ENCODE measurements at places on chromosomes 6 and 20. TPM values are rescaled to one million over a fixed set of nuclear protein-coding genes. Genes with fewer than 3 reads are reported as not detected.
A peak's percentile ranks its signal among the peaks of the same experiment; 100 is the strongest.

GRCh38 chr6:129542705-129543104, 167.3 kb downstream of the ARHGAP18 start:
- no peaks in the 10 kb centered on the region for H3K4me1 ChIP-seq
- H3K4me3 ChIP-seq = no peak overlapping the region
- no peak overlapping the region for H3K27ac ChIP-seq
- H3K36me3 ChIP-seq = no peaks in the 10 kb centered on the region
- H3K27me3 ChIP-seq = no peaks in the 10 kb centered on the region

SLC35D3 gene
- not detected for total RNA-seq

DNA sequence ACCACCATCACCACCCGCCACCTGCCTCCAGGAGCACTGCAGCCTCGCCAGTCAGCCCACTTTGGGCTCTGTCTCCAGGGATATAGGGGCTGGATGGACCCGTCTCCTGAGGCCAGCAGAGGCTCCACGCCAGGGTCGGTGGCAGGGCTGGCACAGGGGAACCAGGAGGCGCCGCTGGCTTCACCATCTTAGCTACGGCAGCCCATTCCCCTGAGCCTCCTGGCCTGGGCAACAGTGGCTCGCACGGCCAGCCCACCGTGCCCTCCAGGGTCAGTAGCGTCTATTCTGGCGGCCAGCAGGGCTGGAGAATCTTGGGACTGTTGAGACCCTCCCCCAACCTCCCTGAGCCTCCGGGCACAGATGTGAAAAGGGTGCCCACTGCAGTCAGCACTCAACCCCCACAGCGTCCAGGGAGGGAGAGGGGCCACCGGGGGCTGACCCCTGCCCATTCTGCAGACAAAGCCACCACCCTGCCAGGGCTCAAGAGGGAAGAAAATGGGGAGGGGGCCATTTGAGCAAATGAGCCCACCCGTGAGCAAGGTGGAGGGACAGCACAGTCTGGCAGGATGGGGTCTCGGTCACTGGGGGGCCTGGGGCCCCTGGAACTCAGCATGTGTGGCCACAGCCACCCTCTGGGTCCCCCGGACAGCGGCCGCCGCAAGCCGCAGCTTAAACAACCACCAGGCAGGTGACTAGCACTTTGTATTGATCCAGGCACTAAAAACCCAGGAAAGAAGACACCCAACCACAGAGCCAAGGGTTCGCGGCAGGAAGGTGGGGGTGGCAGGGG, 28.7 kb downstream of the KCNQ2 start:
- no peak overlapping the region for H3K27ac ChIP-seq
- peaks cover 10% of the 10 kb centered on the region for H3K27me3 ChIP-seq
- peaks cover 16% of the 10 kb centered on the region for H3K4me1 ChIP-seq
- no peak overlapping the region for H3K4me3 ChIP-seq

RRAGD gene
- total RNA-seq = 1.3 TPM

GRCh38 chr6:45185403-45186251, 142.5 kb upstream of the RUNX2 start:
- H3K4me3 ChIP-seq = no peak overlapping the region
- no peaks in the 10 kb centered on the region for H3K27me3 ChIP-seq
- H3K36me3 ChIP-seq = peaks cover 3% of the 10 kb centered on the region
- peaks cover 24% of the 10 kb centered on the region for H3K4me1 ChIP-seq
- peak; percentile 43 for DNase-seq

RAMACL gene
- total RNA-seq = 0.29 TPM

- H3K36me3 ChIP-seq = peaks cover 3% of the 10 kb centered on the region
- no peak for DNase-seq
- H3K4me3 ChIP-seq = no peak overlapping the region
- peaks cover 5% of the 10 kb centered on the region for H3K27me3 ChIP-seq
- H3K27ac ChIP-seq = no peak overlapping the region
Measured at GRCh38 chr20:51341581-51341980, 200.9 kb downstream of the NFATC2 start.

GRCh38 chr6:9537381-9537780, 877.5 kb downstream of the TFAP2A start:
- H3K4me3 ChIP-seq = no peak overlapping the region
- DNase-seq = no peak
- H3K27me3 ChIP-seq = no peaks in the 10 kb centered on the region
- H3K4me1 ChIP-seq = no peaks in the 10 kb centered on the region
- H3K27ac ChIP-seq = no peak overlapping the region

GRCh38 chr6:7425808-7426190, 36.2 kb downstream of the RIOK1 start:
- no peak for DNase-seq
- no peaks in the 10 kb centered on the region for H3K27me3 ChIP-seq
- H3K4me3 ChIP-seq = no peak overlapping the region
- no peak overlapping the region for H3K27ac ChIP-seq
- H3K4me1 ChIP-seq = no peaks in the 10 kb centered on the region
- H3K36me3 ChIP-seq = no peaks in the 10 kb centered on the region

- H3K27me3 ChIP-seq = no peaks in the 10 kb centered on the region
- H3K27ac ChIP-seq = peak overlapping the region; percentile 53
- H3K36me3 ChIP-seq = peaks cover 2% of the 10 kb centered on the region
- H3K4me3 ChIP-seq = no peak overlapping the region
- H3K4me1 ChIP-seq = peaks cover 34% of the 10 kb centered on the region
Measured at GRCh38 chr6:129713806-129714333, 3.9 kb upstream of the ARHGAP18 start.

DNA sequence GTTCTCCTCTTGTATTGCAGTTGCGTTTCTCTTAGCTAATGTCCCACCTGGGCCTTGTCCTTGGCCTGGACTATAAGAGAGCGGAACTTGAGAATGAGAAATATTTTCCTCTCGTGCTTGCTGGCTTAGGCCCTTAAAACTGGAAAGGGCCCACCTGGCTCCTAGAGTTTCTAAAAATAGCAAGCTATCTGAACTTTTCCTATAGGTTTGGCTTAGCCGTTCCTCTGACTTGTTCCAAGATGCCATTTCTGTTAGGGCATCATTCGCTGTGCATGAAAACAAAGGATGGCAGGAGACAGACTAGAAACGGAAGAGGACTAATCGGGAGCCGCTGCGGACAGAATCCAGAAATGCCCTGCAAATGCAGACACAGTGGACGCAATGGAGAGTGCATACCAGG, 4.5 kb downstream of the RIPOR3 start:
- H3K27me3 ChIP-seq = peaks cover 34% of the 10 kb centered on the region
- DNase-seq = no peak
- no peaks in the 10 kb centered on the region for H3K36me3 ChIP-seq

GRCh38 chr6:84766799-84767525, 2.6 kb upstream of the TBX18 start:
- peak overlapping the region; percentile 61 for H3K27ac ChIP-seq
- H3K27me3 ChIP-seq = peaks cover 83% of the 10 kb centered on the region
- no peak overlapping the region for H3K4me3 ChIP-seq
- H3K36me3 ChIP-seq = peaks cover 3% of the 10 kb centered on the region
- H3K4me1 ChIP-seq = peaks cover 3% of the 10 kb centered on the region
- DNase-seq = no peak

GRCh38 chr20:59402681-59403080, 102.3 kb downstream of the EDN3 start:
- no peak for DNase-seq
- no peaks in the 10 kb centered on the region for H3K4me1 ChIP-seq
- peaks cover 30% of the 10 kb centered on the region for H3K27me3 ChIP-seq
- no peak overlapping the region for H3K4me3 ChIP-seq

- H3K27ac ChIP-seq = no peak overlapping the region
- H3K27me3 ChIP-seq = no peaks in the 10 kb centered on the region
- no peak overlapping the region for H3K4me3 ChIP-seq
- H3K36me3 ChIP-seq = no peaks in the 10 kb centered on the region
Measured at GRCh38 chr20:15799871-15800270, 773.4 kb downstream of the KIF16B start.

- peak overlapping the region; percentile 91 for H3K27ac ChIP-seq
- H3K27me3 ChIP-seq = no peaks in the 10 kb centered on the region
- peaks cover 14% of the 10 kb centered on the region for H3K36me3 ChIP-seq
- H3K4me3 ChIP-seq = peak overlapping the region; percentile 15
Measured at GRCh38 chr6:11413117-11413687, 124.3 kb upstream of the TMEM170B start.

DNA sequence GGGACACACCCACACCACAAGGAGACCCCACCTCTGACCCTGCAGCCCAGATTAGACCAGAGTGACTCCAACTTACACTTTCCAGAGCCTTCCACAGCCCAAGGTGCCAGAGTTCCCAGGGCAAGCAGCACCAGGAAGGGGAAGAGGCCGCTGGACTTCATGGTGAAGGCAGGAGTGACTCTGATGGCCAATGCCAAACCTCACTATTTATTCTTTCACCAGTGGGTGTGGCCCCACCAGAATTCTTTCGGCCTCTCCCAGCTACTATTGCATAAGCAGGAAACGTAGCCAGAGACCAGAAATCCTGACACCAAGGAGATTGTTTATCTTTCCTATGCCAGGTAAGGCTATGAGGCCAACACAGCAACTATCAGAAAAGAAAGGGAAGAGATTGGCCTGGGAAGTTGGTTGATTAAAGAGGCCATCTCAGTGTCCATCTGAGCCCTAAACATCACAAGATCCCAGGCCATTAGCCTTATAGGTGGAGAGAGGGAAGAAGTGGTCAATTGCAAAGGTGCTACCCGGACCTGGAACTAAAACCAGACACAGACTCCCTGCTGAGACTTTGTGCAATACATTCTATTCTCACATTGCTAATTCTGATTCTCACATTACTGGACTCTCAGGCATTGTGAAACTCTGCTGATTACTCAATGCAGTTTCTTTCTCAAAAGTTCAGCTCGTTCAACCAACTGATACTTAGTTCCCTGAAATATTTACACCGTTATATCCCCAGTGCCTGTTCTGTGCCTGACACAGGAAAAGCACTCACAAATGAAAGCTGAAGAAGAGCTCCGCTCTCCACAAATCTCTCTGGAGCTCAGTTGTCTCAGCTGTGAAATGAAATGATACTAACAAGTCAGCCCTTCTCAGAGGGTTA, at the start of gene SLPI:
Gene SLPI (minus strand): TSS at position 182 of the 880 bp plus-strand sequence. CDS start 21 bp downstream, at position 161.
- no peak for DNase-seq
- H3K4me3 ChIP-seq = no peak within 1 kb of the TSS
- no peaks in the 10 kb centered on the region for H3K36me3 ChIP-seq
- H3K4me1 ChIP-seq = peaks cover 9% of the 10 kb centered on the region

- DNase-seq = no peak
- no peaks in the 10 kb centered on the region for H3K27me3 ChIP-seq
- H3K27ac ChIP-seq = no peak overlapping the region
- H3K36me3 ChIP-seq = no peaks in the 10 kb centered on the region
- H3K4me1 ChIP-seq = no peaks in the 10 kb centered on the region
- no peak overlapping the region for H3K4me3 ChIP-seq
Measured at GRCh38 chr6:51322505-51322904, 503.8 kb downstream of the TFAP2B start.

DNA sequence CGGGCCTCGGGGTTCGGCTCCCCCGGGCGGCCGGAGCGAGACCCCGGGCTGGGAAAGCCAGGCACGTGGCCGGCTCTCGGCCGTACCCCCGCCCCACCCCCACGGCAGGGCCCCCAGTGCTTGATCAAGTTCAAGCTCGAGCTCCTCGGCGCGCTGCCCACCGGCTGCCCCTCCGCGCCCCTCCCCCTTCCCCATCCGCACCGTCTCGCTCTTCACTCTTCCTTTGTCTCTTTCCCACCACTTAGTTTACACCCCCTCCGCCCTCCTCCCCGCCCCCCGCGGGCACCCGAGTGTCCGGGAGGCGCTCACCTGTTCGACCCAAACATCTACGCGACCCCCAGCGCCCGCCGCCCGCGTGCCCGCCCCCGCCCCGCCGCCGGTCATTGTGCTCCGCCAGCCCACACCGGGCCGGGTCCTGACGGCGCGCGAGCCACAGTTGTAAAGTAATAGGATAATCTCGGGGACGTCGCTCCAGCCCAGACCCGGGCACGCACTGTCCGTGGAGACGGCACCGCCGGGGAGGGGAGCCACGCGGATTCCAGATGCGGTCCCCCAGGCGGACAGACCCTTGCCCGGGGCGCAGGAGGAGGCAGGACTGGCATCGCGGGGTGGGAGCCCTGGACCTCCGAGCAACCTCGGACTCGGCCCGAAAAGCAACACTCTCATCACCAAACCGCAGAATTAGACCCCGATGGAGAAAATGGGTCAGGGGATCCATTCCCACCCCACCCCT, 100.7 kb downstream of the NOL4L start:
- no peak overlapping the region for H3K27ac ChIP-seq
- H3K36me3 ChIP-seq = no peaks in the 10 kb centered on the region
- H3K4me3 ChIP-seq = peak overlapping the region; percentile 78
- H3K4me1 ChIP-seq = peaks cover 16% of the 10 kb centered on the region
- DNase-seq = peak; percentile 46
- H3K27me3 ChIP-seq = no peaks in the 10 kb centered on the region

CDSN gene
- not detected for total RNA-seq

DNA sequence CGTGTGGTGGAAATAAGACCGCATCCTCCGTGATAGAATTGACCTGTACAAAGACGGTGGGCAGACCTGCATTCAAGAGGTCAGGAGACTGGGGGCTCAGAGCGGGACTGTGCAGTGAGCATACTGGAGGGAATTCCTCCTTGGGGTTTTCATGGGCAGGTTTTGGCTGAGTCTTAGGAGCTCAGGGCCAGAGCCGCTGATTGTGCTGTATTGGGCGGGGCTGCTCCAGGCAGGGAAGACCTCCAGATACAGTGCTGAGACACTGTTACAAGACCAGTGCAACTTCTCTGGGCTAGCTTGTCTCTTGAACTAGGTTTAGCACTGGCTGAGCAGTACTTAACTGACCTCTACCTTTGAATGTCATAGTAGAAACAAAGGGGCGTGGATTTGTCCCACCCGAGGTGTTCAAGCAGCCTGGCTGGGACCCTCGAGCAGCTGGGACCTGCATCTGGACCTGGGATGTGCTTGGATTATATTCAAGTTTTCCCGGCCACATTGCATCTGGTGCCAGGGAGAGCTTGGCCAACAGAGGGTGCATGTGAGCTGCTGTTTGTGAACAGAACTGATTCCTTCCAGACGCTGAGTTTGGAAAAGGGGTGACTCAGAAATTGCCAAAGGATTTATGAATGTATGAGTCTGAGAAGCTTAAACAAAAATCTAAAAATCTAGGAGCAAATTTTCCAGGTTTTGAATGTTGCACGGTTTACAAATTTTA, 33.4 kb upstream of the SLC22A1 start:
- no peaks in the 10 kb centered on the region for H3K27me3 ChIP-seq
- H3K4me3 ChIP-seq = no peak overlapping the region
- peak overlapping the region; percentile 28 for H3K27ac ChIP-seq
- DNase-seq = no peak

Measured in activated CD8-positive, alpha-beta memory T cell treated with anti-CD3 and anti-CD28 coated beads, Interleukin-2, amount 10 ng/mL, durations not matched to agents 7 days and 5 days (primary cell).